SHP77 (cell line): ENCODE measurements at places on chromosomes 4 and X.

DNA sequence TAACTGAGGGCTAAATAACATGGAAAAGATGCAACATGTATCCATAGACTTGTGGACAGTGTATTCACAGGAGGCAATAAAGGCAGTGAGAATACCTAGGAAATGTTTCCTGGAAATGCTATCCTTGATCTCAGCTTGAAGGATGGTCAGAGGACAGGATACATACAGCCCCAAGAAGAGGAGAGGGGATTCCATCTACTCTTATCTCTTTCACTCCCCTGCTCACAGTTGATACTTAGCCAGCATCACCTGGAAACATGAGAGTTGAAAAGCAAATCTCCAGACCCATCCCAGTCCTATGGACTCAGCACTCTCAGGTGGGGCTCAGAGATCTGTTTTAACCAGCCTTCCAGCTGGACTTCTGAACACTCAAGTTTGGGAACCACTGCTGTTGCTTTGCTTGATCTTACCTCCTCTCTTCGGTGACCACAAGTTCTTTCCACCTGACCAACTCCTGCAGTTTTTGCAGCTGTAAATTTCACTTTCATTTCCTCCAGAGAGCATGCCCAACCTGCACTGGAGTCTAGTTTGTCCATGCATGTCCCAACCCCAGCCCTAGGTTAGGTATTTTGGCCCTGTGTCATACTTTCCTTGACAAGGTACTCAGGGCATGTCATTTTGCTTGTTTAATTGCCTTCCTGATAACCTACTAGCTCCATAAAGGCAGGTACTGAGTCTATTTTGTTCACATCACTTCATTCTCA, 10.4 kb downstream of the RELL1 start:
- no peak for DNase-seq

GRCh38 chr4:141311246-141312204, 90.8 kb downstream of the ZNF330 start:
- DNase-seq, result no peak

GRCh38 chr4:144494280-144494679, 151.7 kb upstream of the HHIP start:
- DNase-seq, result no peak

- DNase-seq, result no peak
These were observed 365.4 kb upstream of the GATB start for GRCh38 chr4:152126238-152126637.

DNA sequence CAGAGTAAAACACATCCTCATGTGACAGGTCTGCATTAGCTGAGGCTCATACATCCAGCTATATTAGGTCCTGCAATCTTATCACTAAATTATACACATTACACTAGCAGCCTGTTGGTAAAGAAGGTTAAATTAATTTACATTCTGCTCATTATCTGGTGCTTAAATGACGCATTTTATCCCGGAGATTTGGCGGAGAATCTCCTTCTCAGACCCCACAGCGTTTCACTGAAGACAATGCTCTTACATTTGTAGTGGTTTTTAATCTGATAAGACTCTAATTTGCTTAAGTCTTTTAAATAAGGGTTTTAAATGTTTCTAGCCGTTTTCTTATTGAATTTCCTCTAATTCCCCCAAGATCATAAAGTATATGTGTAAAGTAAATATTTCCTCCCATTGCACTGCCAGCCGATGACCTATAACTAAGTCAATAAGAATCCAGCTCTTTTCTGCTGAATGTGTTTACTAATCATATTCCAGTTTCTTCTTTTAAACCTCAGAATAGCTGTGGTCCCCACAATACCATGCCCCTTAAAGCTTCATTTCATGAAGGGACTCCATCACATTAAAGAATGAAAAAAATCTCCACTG, 2.1 kb upstream of the PITX2 start:
- DNase-seq, result no peak

GRCh38 chr4:184114431-184114830, 103.2 kb downstream of the ENPP6 start:
- no peak for DNase-seq

GRCh38 chrX:55161581-55161980, 58.6 kb upstream of the PAGE5 start:
- no peak for DNase-seq

GRCh38 chr4:183014361-183015084, 84.5 kb upstream of the WWC2 start:
- DNase-seq, result no peak

GRCh38 chrX:150805736-150806135, 92.7 kb downstream of the CD99L2 start:
- no peak for DNase-seq

- DNase-seq, result no peak
These were observed 44.0 kb downstream of the SERTM2 start for GRCh38 chrX:111555406-111555958.

GRCh38 chr4:19694812-19695211, 556.9 kb upstream of the SLIT2 start:
- DNase-seq, result no peak

DNA sequence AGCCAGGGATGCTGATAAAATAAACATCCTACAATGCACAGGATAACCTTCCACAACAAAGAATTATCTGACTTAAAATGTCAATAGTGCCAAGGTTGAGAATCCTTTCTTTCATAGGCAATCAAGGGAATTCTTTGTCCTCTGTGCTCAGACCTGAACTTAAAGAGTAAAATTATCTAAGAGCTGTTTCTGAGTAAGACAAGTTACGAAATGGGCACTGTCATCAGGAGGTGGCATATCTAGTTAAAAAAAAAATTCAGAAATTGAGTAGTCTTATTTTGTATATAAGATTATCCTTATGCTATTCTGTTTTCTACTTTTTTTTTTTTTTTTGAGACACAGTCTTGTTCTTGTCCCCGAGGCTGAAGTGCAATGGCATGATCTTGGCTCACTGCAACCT, 3.3 kb upstream of the RAB33B start:
- DNase-seq, result no peak

DNA sequence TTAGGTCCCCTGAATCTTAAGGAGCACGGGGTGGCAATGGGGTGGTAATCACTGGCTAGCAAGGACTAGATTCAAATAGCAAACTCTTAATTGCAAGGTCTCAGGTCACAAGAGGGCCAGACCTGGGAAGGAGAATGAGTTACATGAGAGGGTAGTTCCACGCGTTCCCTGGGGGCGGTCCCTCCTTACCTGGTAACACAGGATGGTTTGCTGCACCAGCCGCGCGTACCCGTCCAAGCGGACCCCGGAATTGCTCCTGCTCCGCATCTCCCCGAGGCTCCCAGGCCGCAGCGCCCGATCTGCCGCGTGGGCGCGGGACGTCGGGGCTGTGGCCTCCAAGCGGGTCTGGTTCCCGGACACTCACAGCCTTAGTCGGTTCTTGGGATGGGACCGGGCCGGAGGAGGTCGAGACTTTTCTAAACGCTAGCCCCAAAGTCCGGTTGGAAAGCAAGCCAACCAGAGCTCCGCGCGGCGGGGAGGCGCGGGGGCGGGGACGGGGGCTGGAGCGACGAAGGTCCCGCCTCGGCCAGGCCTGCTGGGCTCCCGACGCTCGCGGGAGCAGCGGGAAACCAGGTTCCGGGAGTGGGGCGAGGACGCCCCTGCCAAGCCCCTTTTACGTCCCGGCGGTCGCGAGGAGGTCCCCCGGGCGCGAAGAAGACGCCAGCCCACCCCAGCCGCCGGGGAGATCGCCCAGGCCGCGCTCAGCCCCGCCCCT, at the start of gene PHKA2:
PHKA2 (minus strand) TSS at position 449 of the 715 bp plus-strand sequence; CDS start at position 267, 182 bp downstream.
- peak; percentile 42 for DNase-seq

DNA sequence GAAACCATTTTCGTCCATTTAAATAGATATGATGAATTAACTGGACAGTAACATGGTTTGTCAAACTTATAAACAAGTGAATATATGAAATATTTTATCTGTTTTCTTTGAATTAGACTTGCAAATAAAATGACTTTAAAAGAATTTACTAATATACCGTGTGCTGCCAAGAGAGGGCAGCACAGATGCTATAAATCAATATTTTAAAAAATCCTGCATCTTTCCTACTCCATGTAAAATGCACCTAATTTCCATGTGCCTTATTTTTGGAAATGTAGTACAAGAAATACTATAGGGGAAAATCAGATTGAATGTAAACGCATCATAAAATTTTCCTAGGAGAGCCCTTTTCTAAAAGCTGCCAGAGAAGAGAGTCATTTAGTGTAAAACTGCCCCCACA, 62.2 kb downstream of the PRKX start:
- no peak for DNase-seq

DNA sequence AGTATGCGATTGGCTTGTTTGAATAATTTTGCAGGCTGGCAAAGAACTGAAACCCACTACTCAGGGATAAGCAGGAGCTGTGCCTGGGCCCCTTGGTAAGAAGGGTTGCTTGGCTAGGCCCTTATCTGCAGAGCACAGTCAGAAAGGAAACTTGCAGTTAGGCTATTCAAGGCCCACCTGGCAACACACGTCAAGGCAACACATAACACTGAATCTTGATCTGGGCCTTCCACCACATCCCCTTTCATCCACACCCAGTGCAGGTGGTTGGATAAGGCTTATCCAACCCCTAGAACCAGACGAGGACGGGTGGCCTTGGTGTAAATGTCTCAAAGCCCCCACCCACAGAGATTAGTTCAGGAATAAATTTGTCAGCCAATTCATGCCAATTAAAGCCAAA, 72.8 kb upstream of the NEIL3 start:
- DNase-seq, result no peak
